ENCODE measurements at places on chromosomes 3 and 15. TPM values are rescaled to one million over a fixed set of nuclear protein-coding genes. Genes with fewer than 3 reads are reported as not detected.

CGNL1 gene
- polyA plus RNA-seq = 1.8 TPM

ACP3 gene
- 1.8 TPM for polyA plus RNA-seq

GRCh38 chr3:105997800-105998526 lies 129.2 kb upstream of the CBLB start:
- DNase-seq = no peak
- H3K4me1 ChIP-seq = no peaks in the 10 kb centered on the region
- no peaks in the 10 kb centered on the region for H3K36me3 ChIP-seq
- H3K27ac ChIP-seq = no peak overlapping the region
- H3K4me3 ChIP-seq = no peak overlapping the region

DNA sequence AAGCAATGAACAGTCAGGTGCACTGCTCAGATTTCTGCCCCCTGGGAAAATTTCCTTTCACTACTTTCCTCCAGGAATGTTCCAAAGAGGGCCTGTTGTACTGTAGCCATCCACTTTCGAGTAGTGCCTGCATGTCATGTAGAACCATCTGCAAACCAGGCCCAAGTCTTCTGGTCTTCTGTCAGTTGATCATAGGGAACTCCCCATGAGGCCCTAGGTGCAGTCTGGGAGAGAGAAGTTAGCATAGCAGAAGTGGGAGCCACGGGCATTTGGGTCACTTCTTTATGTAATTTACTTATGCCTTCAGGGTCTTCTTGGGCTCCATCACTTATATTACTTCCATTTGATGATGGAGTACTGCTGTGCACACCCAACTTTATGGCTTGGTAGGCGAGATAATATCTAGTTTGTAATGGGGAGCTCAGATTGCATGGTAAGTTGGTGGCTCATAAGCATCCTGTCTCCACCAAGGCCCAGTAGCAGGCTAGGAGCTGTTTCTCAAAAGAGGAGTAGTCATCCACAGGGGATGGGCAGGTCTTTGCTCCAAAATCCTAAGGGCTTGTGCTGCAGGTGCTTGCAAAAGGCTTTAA lies 151.4 kb downstream of the NFKBIZ start:
- peaks cover 14% of the 10 kb centered on the region for H3K4me1 ChIP-seq
- H3K4me3 ChIP-seq = no peak overlapping the region
- no peak for DNase-seq
- no peaks in the 10 kb centered on the region for H3K36me3 ChIP-seq

- no peaks in the 10 kb centered on the region for H3K36me3 ChIP-seq
- no peak for DNase-seq
- H3K27me3 ChIP-seq = no peaks in the 10 kb centered on the region
- no peak overlapping the region for H3K4me3 ChIP-seq
Observed at GRCh38 chr3:188442430-188442829, 288.5 kb downstream of the LPP start.

DNA sequence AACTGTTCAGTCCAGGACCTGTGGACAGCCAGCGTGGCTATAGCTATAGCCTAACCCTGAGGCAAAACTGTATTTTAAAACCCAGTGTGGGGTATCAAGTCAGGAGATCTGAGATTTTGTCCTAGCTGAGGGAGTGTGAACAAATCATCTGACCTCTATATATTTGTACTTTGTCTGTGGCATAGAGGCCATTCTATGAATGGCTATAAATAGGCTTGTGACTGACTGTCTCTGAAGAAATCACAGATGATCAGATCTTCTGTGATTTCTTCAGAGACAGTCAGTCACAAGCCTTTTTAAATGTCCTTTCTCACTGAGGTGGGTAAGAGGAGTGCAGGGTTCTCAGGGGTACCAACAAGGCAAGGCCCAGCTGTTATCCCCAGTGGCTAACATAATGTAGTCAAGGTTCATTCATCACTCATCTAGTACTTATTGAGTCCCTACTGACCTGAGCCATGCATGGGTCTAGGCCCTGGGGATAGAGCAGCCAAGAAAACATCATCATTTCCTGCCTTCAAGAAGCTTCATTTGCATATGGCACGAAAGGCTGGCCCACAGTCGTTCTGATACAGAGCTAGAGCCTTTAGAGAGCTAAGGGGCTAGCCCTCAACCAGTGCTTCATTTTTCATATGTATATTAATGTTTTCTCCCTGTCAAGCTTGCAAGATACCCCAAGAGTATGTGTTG lies 53.3 kb downstream of the TIPARP start:
- no peaks in the 10 kb centered on the region for H3K36me3 ChIP-seq
- H3K4me1 ChIP-seq = no peaks in the 10 kb centered on the region
- H3K4me3 ChIP-seq = no peak overlapping the region

SNX33 gene
- 9.0 TPM for polyA plus RNA-seq

DNA sequence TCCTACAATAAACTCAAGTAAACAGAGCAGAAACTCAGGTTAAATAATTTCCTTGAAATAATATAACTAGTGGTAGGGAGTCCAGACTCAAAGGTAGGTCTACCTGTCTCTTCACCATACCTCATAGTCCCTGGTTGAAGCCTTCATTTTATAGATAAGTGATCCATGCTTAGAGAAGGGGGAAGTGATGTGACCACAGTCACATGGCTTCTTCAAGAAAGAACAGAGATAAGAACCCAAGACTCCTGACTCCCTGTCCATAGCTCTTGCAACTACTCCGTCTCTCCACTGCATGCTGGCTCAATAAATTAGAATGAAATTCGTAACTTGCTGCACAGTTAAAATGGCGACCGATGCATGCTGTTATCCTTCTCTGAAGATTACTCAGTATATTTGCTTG lies 11.0 kb upstream of the C15orf61 start:
- no peak overlapping the region for H3K27ac ChIP-seq
- no peaks in the 10 kb centered on the region for H3K27me3 ChIP-seq
- no peak for DNase-seq

DNA sequence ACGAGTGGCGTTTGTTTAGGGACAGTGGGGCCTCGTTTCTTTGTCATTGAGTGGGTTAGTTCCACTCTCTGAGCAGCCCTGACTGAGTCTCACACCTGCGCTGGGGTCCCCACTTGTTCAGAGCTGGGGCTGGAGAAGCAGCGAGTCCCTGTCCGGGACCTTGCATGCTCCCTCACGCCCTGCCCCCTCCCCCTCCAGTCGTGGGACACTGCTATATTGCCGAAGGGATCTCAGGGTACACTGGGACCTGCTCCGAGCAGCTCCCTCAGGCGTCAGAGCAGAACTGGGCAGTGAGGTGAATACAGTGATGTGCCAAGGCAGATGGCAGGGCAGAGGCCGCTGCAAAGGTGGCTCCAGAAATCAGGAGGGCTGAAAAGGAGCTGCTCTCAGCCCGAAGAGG lies 59.9 kb upstream of the KLF13 start:
- peaks cover 13% of the 10 kb centered on the region for H3K4me1 ChIP-seq
- no peak overlapping the region for H3K27ac ChIP-seq
- no peaks in the 10 kb centered on the region for H3K36me3 ChIP-seq
- no peak overlapping the region for H3K4me3 ChIP-seq
- no peaks in the 10 kb centered on the region for H3K27me3 ChIP-seq

DNA sequence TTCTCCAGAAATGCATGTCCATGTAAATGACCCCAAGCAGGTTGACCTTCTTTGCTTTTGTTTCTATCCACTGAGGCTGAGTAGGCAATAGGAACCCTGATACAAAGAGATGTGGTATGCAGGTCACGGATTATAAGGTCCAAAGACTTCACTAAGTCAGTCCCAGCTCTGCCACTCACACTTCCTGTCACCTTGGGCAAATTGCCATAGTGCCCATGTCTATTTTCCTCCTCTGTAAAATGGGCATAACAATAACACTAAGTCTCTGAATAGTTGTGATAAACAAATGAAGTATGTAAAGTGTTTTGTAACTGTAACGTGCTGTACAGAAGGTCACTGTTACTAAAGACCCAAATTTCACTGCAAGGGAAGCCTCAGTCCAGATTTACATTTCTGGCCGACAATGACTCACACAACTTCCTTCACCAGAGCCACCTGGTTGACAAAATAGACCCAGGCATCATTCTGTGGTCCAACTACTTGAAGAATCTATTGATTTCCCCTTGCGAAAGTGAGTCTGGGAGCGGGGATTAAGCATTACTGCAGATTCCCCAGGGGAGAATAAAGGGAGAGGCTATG lies 175.4 kb upstream of the LPP start:
- no peak overlapping the region for H3K4me3 ChIP-seq
- H3K27ac ChIP-seq = no peak overlapping the region
- H3K36me3 ChIP-seq = no peaks in the 10 kb centered on the region

DNA sequence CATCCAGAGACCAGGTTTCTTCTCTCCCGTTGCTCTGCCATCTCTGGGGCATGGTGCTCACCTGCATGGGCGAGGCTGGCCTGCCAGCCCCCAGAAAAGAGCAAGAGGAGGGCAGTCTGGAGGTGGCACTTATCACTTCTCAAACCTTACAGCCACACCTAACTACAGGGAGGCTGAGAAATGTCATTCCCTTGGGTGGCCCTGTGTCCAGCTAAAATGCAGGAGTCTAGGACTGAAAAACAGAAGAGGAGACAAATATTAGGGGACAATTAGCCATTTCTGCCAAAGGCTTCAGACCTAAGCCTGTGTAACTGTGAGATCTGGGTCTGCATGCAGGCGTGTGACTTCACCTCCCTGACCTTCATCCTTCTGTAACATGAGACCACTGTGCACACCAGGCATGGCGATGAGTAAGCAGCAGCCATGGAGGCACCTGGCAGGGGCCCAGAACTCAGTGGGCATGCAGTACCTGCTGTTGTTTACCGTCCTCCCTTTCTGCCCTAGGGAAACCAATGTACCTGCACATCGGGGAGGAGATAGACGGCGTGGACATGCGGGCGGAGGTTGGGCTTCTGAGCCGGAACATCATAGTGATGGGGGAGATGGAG lies 83.4 kb downstream of the MESD start:
- DNase-seq = no peak
- H3K4me3 ChIP-seq = no peak overlapping the region
- H3K4me1 ChIP-seq = no peaks in the 10 kb centered on the region
